ENCODE measurements at places on chromosomes 12 and 14. TPM values are rescaled to one million over a fixed set of nuclear protein-coding genes. Genes with fewer than 3 reads are reported as not detected.

Gene IRAK3
- 0.70 TPM for total RNA-seq

Gene FOXG1
- total RNA-seq: not detected

Gene RNASE2
- not detected for total RNA-seq

Gene HIP1R
- 47.3 TPM for total RNA-seq

Gene GLI1
- total RNA-seq: 3.4 TPM

Gene PMCH
- total RNA-seq: not detected

Gene GPR132
- total RNA-seq: not detected

Gene MAPKAPK5
- total RNA-seq: 52.4 TPM

Gene TMEM19
- 20.4 TPM for total RNA-seq

Gene PPP1R36
- total RNA-seq: 1.8 TPM

Gene NUAK1
- total RNA-seq: 4.8 TPM

Gene MBIP
- 7.8 TPM for total RNA-seq

Gene RPL10L
- total RNA-seq: not detected

Gene CISTR
- total RNA-seq: not detected

Gene GALC
- 17.9 TPM for total RNA-seq

Gene IL31
- not detected for total RNA-seq

Gene EML5
- 0.72 TPM for total RNA-seq

Gene STXBP6
- total RNA-seq: not detected

Gene DPF3
- total RNA-seq: 0.16 TPM

Gene PTGER2
- total RNA-seq: 1.2 TPM

Gene EFS
- total RNA-seq: 10.1 TPM

Gene AMIGO2
- 64.2 TPM for total RNA-seq

Gene LACRT
- not detected for total RNA-seq

Gene OR10AD1
- not detected for total RNA-seq

Gene SCAF11
- total RNA-seq: 44.9 TPM

Gene SLC25A21
- total RNA-seq: 0.34 TPM

Gene MYL6B
- total RNA-seq: 72.2 TPM

Gene TRMT5
- total RNA-seq: 16.1 TPM

Gene RBP5
- not detected for total RNA-seq

Gene SMOC1
- 15.4 TPM for total RNA-seq

Gene CLECL1
- total RNA-seq: not detected

Gene LALBA
- total RNA-seq: not detected

Gene ACSM4
- total RNA-seq: not detected

Gene ASB2
- not detected for total RNA-seq

Gene DEPDC4
- 0.62 TPM for total RNA-seq

Gene TAS2R8
- not detected for total RNA-seq

Gene SLC6A13
- total RNA-seq: not detected

Gene MFAP5
- 24.0 TPM for total RNA-seq

Gene CLEC9A
- not detected for total RNA-seq

Gene SSTR1
- not detected for total RNA-seq

Gene HVCN1
- total RNA-seq: 0.53 TPM

Gene ARHGAP9
- total RNA-seq: not detected

Gene KCNC2
- not detected for total RNA-seq

Gene ACOT6
- total RNA-seq: not detected

Gene SELPLG
- total RNA-seq: 0.08 TPM

Gene SRGAP1
- 9.1 TPM for total RNA-seq
